Umbilical cord (tissue), 2 donors: ENCODE measurements at places on chromosomes 16 and 17.

GRCh38 chr17:31469959-31470358, 78.5 kb downstream of the RAB11FIP4 start:
- DNase-seq = no peak

DNA sequence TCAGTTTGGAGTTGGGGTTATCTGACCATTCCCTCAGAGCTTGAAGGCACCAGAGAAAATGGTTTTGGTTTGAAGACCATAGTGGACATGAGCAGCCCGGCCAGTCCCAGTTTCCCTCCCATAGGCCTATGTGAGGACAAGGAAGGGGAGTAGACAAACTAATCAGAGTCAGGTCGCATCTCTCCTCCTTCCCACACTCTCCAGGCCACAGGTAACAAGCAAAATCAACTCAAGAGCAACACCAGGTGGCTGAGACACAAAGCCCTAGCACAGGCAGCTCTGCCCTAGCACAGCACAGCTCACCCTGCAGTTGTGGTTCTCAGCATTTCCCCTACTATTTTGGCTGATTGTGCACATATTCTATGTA, 7.2 kb downstream of the SUPT4H1 start:
- DNase-seq = no peak

DNA sequence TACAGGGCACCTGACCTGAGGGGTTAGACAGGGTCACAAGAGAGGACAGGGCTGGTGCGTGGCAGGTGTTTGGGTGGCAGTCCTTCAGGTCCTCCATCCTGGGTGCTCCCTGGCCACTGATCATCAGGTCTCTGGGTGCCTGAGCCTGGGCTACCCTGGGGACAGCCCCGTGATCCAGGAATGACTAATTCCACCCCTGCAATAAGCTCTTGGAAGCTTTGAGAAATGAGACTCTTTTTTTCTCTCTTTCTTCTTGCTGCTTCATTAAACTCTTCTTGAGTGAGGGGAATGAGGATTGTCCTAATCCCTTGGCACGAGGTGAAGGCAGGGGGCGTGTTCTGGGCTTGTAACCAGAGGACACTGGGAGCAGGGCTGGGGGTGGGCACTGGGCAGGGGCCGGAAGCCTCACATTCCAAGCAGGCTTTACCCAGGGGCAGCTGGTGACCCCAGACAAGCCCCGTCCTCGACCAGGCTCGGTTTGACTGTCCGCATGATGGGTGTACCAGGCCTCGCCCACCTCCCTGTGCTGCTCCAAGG, 21.4 kb upstream of the SPNS2 start:
- no peak for DNase-seq

DNA sequence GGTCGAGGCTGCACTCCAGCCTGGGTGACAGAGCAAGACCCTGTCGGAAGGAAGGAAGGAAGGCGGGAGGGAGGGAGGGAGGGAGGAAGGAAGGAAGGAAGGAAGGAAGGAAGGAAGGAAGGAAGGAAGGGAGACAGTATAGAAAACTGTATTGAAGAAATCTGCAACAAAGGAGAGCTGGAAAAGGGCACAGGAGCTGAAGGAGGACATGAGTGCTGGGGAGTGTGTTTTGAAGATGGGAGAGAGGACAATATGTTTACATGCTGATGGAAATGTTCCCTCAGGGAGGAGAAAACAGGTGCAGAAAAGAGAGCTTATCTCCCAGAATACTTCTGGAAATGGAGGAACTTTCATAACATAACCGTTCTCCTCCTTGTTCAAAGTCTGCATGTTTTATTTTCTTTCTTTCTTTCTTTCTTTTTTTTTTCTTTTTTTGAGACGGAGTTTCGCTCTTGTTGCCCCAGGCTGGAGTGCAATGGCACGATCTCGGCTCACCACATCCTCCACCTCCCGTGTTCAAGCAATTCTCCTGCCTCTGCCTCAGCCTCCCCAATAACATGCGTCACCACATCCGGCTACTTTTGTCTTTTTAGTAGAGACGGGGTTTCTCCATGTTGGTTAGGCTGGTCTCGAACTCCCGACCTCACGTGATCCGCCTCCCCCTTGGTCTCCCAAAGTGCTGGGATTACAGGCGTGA, 2.7 kb upstream of the HAP1 start:
- DNase-seq = no peak

- no peak for DNase-seq
Measured at GRCh38 chr17:18039535-18040260, 490 bp downstream of the GID4 start.

DNA sequence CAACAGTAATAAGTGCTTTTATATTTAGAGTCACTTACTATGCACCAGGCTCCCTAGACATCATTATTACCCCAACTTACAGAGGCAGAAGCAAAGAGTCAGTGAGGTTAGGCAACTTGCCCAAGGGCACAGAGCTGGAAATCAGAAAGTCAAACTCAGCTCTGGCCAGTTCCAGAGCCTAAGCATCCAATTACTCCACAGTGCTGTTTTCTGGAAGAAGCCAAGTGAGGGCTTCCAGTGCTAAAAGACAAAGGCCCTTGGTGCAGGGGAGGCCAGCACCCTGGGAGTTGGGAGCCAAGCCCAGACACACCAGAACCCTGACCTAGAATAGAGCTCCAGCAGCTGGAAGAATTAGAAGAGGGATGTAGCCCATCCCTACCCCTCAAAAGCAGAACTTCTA, 40.2 kb downstream of the C17orf67 start:
- DNase-seq = no peak

DNA sequence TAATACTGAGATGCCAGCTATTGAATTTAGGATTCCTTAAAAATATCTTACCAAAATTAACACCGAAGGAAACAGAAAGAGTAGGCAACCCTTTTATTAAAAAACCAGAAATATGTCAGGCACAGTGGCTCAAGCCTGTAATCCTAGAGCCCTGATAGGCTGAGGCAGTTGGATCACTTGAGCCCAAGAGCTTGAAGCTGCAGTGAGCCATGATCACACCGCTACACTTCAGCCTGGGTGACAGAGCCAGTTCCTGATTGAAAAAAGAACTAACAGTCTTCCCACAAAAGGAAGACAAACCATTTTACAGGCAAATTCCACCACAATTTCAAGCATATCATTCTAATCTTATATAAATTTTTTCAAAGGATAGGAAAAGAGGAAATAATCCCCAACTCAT, 15.6 kb downstream of the SLFN12 start:
- DNase-seq = no peak

GRCh38 chr16:27723711-27724481, 174.0 kb downstream of the KATNIP start:
- DNase-seq = no peak

GRCh38 chr16:8167436-8167835, 422.9 kb downstream of the TMEM114 start:
- DNase-seq = no peak

- DNase-seq = no peak
Measured at GRCh38 chr17:45871718-45872117, 22.6 kb upstream of the MAPT start.

- no peak for DNase-seq
Measured at GRCh38 chr16:68907297-68907696, 64.0 kb downstream of the TANGO6 start.

DNA sequence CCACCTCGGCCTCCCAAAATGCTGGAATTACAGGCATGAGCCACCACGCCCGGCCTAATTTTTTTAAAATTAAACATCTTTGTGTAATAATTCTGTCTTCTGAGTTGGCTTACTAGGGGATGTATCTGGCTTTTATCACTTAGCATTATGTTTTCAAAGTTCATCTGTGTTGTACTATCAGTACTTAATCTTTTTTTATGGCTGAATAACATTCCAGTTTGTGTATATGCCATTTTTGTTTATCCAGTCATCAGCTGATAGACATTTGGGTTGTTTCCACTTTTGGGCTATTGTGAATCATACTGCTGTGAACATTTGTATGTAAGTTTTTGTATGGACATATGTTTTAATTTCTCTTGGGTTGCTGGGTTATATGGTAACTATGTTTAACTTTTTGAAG, 69.0 kb downstream of the CHD9 start:
- peak; percentile 90 for DNase-seq

DNA sequence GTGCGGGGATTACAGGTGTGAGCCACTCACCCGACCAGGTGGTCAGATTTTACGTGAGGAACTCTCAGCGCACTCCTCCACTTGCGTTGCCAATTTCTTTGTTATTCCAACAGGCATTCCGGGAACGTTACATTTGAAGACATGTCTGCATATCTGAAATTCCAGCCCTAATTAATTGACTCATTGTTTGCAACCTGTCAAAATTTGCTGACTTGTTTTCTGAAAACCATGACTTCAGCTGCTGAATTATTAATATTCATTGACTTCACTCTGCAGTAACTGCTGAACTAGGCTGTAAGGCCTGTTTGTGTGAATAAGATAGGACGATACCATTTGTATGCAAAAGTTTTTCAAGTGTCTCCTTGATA, 16.6 kb downstream of the G6PC1 start:
- DNase-seq = no peak

DNA sequence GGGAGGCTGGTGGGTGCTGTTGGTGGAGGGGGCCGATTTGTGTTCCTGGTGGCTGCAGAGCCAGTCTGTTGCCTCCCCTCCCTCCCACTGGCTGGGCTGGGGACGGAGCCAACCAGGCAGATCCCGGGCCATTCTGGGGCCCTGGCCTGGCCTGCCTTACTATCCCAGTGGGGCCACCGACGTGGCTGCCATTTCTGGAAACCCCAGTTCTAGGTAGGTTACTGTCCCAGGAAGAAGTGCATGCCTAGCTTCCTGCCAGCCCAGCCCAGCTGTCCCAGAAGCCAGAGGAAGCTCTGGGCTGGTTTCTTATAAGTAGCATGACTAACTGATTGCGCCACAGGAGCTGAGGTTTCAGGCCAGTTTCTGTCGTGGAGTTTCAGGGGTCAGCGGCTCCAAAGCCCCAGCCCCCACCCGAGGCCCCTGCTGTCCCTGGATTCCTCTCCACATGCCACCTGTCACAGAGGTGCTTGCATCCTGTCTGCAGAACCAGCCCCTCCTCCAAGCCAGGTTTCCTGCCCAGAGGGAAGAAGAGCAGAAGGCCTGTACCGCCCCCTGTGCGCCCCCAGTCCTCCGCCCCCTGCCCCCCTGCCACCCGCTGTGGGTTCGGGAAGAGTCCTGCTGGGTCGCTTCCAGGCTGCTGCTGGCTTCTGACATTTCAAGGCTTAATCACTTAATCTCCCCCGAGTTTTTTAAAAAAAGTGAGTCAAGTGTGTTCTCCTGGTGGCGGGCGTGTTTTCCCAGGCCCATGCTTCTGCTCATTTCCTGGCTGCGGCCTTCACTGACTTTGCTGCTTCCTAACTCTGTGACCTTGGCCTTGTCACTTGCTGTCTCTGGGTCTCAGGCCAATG, 13.2 kb downstream of the IL4R start:
- DNase-seq = peak; percentile 83

- no peak for DNase-seq
Measured at GRCh38 chr17:49618028-49618611, 42.4 kb downstream of the NXPH3 start.
